ENCODE measurements at places on chromosomes 1 and 21. TPM values are rescaled to one million over a fixed set of nuclear protein-coding genes. Genes with fewer than 3 reads are reported as not detected.

The ADAR gene
- total RNA-seq: 434 TPM

The FCRL5 gene
- not detected for total RNA-seq

The UBXN10 gene
- total RNA-seq: 1.1 TPM

The CACNA1E gene
- total RNA-seq: not detected

The MYCL gene
- total RNA-seq: 0.12 TPM

The TTC24 gene
- 12.6 TPM for total RNA-seq

The CACNA1S gene
- not detected for total RNA-seq

The DMBX1 gene
- not detected for total RNA-seq

The MYOG gene
- not detected for total RNA-seq

The TTLL10 gene
- not detected for total RNA-seq

The RNU1-3 gene
- 3,744 TPM for total RNA-seq

The CAP1 gene
- total RNA-seq: 647 TPM

The FNBP1L gene
- 0.12 TPM for total RNA-seq

The KIF2C gene
- 107 TPM for total RNA-seq

The FCER1G gene
- total RNA-seq: 5.8 TPM

The AURKAIP1 gene
- 139 TPM for total RNA-seq

The ATG4C gene
- 12.6 TPM for total RNA-seq

The CCDC17 gene
- total RNA-seq: 2.5 TPM

The MNDA gene
- total RNA-seq: not detected

The CYP4Z1 gene
- total RNA-seq: not detected

The HHAT gene
- 0.23 TPM for total RNA-seq

The HNRNPCL2 gene
- total RNA-seq: not detected

The CELA2A gene
- not detected for total RNA-seq

The TRAF3IP3 gene
- total RNA-seq: 351 TPM

The CNR2 gene
- total RNA-seq: 0.14 TPM

The GJA4 gene
- not detected for total RNA-seq

The S100A2 gene
- total RNA-seq: 0.96 TPM

The KCNAB2 gene
- 248 TPM for total RNA-seq

The BLACAT1 gene
- 0.47 TPM for total RNA-seq

The OXCT2 gene
- 1.0 TPM for total RNA-seq

The LCE3E gene
- total RNA-seq: not detected

The S100A1 gene
- total RNA-seq: not detected

The POGK gene
- total RNA-seq: 50.9 TPM

The CYP4A22 gene
- total RNA-seq: not detected

The LRRC39 gene
- 0.68 TPM for total RNA-seq

The ANKRD34A gene
- total RNA-seq: 4.6 TPM

The SYT2 gene
- not detected for total RNA-seq

The PGLYRP4 gene
- total RNA-seq: not detected

The LHX8 gene
- total RNA-seq: not detected

The SELP gene
- total RNA-seq: not detected

The CNTN2 gene
- total RNA-seq: not detected

The TIAM1 gene
- 18.8 TPM for total RNA-seq

The CLDN19 gene
- not detected for total RNA-seq

The SAMD11 gene
- not detected for total RNA-seq

Data from activated CD8-positive, alpha-beta memory T cell treated with anti-CD3 and anti-CD28 coated beads, Interleukin-2, amount 10 ng/mL, durations not matched to agents 7 days and 5 days (primary cell).